ENCODE measurements at places on chromosomes 7 and 10.

DNA sequence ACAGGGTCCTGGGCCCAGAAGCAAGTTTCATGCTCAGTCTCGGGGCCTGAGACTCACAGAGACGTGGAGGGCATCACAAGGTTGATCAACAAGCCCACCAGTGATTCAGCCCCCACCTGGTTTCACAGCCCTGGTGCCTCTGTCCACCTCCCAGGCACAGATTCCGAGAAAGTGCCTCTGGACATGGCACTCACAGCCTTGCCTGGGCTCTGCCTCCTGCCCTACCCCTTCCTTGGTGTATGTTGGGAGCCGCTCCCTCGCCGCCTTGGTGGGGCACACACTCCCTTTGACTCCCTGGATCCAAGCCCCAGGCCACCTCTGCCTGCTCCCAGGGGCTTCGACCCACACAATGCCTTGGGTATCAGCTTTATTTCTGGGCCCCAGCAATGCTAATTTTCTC, 200.8 kb upstream of the PPP2R2D start:
- H3K27me3 ChIP-seq: no peaks in the 10 kb centered on the region
- no peak overlapping the region for H3K27ac ChIP-seq
- H3K4me3 ChIP-seq: no peak overlapping the region
- no peaks in the 10 kb centered on the region for H3K36me3 ChIP-seq
- no peaks in the 10 kb centered on the region for H3K4me1 ChIP-seq

DNA sequence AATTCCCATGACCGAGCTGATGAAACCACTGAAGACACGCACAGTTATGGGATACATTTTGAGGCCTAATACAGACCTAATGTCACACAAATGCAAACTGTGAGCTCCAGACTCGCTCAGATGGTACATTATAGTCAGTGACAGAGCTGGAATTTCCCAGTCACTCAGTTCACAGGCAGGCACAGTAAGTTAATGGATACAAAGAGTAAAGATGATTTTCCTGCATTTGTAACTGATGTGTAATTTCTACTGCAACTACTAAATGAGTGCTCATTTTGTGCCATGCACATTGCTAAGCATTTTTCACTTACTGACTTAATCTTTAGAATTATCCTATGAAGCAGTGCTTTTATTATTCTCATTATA, 56.5 kb downstream of the ENO4 start:
- no peaks in the 10 kb centered on the region for H3K4me1 ChIP-seq
- no peak overlapping the region for H3K4me3 ChIP-seq
- peaks cover 5% of the 10 kb centered on the region for H3K36me3 ChIP-seq
- no peak for DNase-seq
- H3K27me3 ChIP-seq: no peaks in the 10 kb centered on the region
- no peak overlapping the region for H3K27ac ChIP-seq

- H3K27me3 ChIP-seq: no peaks in the 10 kb centered on the region
- H3K4me1 ChIP-seq: no peaks in the 10 kb centered on the region
- no peak for DNase-seq
- no peak overlapping the region for H3K27ac ChIP-seq
- H3K36me3 ChIP-seq: no peaks in the 10 kb centered on the region
Observed at GRCh38 chr7:2851497-2851896, 7.4 kb upstream of the GNA12 start.

- peaks cover 3% of the 10 kb centered on the region for H3K36me3 ChIP-seq
- no peak for DNase-seq
- no peaks in the 10 kb centered on the region for H3K4me1 ChIP-seq
- H3K27ac ChIP-seq: no peak overlapping the region
- no peaks in the 10 kb centered on the region for H3K27me3 ChIP-seq
- H3K4me3 ChIP-seq: no peak overlapping the region
Observed at GRCh38 chr7:155649588-155649987, 5.1 kb downstream of the RBM33 start.

DNA sequence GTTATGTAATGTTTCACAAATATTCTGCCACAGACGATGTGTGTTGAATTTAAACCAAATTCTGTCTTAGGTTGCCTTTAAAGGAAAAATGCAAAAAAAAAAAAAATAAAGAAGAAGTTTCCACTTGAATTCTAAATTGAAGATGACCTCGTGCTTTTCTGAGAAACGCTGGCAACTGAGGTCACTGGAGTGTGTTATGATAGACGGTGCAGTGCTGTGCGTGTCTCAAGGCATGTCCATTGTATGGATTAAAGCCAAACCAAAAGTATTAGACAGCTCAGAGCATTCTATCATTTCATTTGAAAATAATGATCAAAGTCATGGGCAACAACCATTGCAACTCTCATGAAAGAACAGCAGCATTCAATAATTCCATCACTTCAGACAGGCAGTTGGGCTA, 483.9 kb downstream of the GRM8 start:
- H3K4me3 ChIP-seq: no peak overlapping the region
- no peak overlapping the region for H3K27ac ChIP-seq
- no peaks in the 10 kb centered on the region for H3K4me1 ChIP-seq
- no peaks in the 10 kb centered on the region for H3K36me3 ChIP-seq

DNA sequence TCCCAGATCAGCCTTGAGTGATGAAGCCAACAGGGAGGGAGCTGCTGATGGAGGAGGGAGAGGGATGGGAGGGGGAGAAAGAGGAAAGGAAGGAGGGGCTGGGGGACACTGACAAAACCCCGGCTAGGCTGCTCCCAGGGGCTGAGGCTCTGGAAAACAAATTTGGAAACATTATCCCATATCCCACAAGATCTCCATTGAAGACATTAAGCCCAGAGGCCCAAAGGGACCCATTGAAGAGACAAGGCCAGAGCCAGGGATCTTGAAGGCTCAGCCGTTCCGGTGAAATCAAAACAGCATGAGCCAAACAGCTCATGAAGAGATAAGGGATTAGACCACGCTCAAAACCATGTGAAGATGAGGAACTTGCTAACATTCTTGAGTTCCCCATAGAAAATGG, 184.3 kb upstream of the ITGB1 start:
- DNase-seq: no peak
- H3K27me3 ChIP-seq: no peaks in the 10 kb centered on the region
- no peaks in the 10 kb centered on the region for H3K4me1 ChIP-seq
- no peak overlapping the region for H3K4me3 ChIP-seq

GRCh38 chr7:106294334-106294733, 9.6 kb upstream of the NAMPT start:
- no peaks in the 10 kb centered on the region for H3K36me3 ChIP-seq
- H3K27me3 ChIP-seq: no peaks in the 10 kb centered on the region
- H3K4me1 ChIP-seq: peaks cover 2% of the 10 kb centered on the region
- H3K4me3 ChIP-seq: no peak overlapping the region
- no peak overlapping the region for H3K27ac ChIP-seq

- H3K36me3 ChIP-seq: no peaks in the 10 kb centered on the region
- DNase-seq: no peak
- no peak overlapping the region for H3K4me3 ChIP-seq
- H3K27ac ChIP-seq: no peak overlapping the region
- no peaks in the 10 kb centered on the region for H3K4me1 ChIP-seq
Observed at GRCh38 chr10:30789806-30790205, 160.3 kb upstream of the LYZL2 start.

DNA sequence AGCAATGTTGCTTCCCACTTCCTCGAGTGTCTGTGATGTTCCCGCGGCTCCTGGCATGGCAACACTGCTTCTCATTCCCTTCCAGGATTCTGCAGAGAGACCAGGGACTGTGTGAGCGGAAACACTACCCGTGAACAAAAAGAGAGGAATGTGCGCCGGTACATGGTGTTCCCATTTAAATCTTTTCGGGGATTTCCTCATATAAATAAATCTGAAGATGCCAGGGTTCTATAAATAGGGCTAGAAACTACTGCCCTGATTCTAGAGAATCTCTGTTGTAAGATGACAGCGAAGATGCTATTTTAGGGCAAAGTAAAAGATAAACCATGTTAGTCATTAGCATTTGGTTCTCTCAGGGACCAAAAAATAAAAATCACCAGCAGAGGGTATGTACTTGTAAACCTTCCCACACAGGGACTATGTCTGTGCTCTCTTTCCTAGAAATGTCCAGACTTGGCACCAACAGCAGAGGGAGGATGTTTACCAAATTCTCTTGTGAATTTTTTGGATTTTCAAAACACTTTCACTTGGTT, 92.2 kb upstream of the DDC start:
- no peak overlapping the region for H3K27ac ChIP-seq
- peak; percentile 5 for DNase-seq
- peaks cover 10% of the 10 kb centered on the region for H3K36me3 ChIP-seq
- no peaks in the 10 kb centered on the region for H3K27me3 ChIP-seq

DNA sequence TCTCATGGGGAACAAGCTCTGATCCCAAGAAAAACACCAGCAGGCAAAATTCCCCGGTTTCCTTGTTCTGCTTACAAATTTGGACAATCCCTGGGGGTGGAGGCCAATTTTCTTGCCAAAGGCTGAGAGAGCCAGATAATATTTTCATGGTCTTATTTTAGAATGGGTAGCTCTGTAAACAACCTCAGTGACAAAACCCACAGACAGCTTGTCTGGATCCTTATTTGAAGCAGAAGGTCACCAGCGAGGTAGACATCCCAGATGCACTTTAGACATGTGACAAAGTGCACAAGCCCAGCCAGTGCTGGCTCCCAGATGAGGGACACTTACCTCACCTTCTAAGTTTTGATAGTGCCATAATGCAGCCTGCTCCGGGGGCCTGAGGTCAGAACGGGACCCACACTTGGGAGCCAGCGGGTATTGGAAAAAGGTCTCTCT, 102.6 kb upstream of the DDC start:
- no peak for DNase-seq
- no peak overlapping the region for H3K27ac ChIP-seq

- H3K27me3 ChIP-seq: peaks cover 79% of the 10 kb centered on the region
- peaks cover 15% of the 10 kb centered on the region for H3K4me1 ChIP-seq
- no peaks in the 10 kb centered on the region for H3K36me3 ChIP-seq
- DNase-seq: no peak
Observed at GRCh38 chr10:26214004-26214403, 2.6 kb upstream of the GAD2 start.
